Right forelimb (tissue), 1 donor: ENCODE measurements at places on chromosomes 2 and 18.

DNA sequence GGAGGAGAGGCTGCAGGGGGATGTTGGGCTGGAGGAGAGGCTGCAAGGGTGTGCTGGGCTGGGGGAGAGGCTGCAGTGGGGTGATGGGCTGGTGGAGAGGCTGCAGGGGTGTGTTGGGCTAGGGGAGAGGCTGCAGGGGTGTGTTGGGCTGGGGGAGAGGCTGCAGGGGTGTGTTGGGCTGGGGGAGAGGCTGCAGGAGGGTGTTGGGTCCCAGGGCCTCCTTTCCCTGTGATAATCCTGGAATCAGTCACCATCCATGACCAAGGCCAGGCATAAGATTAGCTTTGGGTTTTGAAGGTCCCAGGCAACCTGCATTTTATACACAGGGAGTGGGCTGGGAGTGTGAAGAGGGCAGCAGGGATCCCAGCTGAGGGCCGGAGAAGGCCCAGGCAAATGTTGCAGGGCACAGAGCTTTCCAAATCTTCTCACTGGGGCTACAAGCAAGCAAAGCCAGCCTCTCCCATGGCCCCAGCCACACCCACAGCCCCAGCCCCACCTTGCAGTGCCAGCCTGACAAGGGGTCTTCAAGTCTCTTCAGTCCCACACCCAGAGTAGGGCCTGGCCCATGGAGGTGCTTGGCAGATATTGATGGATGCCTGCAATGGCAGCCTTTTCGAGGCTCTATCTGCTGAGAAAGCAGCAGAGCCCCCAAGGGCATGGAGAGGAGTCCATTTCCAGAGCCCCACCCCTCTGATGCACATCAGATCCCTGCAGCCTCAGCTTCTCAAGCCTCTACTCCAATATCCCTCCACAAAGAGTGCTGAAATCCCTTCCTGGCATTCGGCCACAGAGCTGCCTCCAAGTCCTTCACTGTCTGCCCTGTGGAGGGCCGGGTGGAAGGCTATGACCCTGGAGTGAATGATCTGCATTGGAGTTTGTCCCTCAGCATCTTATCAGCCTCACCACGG lies 50.3 kb upstream of the GLI2 start:
- no peak for DNase-seq

GRCh38 chr2:154078926-154079325 lies 207.2 kb downstream of the GALNT13 start:
- no peak for DNase-seq

GRCh38 chr2:129883121-129883520 lies 96.3 kb upstream of the RAB6C start:
- DNase-seq: no peak

DNA sequence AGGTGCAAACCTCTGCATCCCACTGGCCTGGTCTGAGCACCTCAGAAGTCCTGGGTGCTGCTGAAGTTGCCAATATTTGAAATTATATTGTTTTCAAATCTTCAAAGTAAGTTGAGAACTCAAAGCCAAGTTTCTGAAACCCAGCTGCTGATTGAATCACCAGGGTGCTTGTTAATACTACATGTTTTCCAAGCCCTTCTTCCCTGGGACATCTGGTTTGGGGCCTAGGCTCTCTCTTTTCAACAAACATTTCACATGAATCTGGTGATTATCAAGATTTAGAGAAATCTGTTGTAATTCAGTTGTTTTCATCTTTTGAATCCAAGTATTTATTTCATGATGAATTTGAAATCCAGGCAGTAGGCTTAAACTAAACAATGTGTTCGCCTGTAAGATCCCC lies 24.4 kb downstream of the MLPH start:
- DNase-seq: no peak

GRCh38 chr2:71767663-71768062 lies 314.3 kb downstream of the DYSF start:
- no peak for DNase-seq

DNA sequence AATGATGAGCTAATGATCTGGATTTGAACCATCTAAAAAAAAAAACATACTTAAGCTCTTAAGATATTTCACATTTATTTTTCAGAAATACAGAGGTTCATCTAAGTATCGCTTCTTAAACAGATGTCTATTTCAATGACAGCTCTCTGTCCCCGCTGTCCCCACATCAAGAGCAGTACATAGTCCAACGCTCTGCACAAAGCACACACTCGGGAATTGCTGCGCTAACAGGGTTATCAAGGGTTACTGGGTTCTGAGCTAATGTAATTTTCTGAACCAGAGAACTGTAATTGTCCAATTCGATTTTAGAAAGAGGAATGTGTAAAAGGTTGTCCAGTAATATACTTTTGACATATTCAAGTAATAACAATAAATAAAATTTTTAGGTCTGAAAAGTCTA lies 58.8 kb upstream of the ST8SIA5 start:
- no peak for DNase-seq

DNA sequence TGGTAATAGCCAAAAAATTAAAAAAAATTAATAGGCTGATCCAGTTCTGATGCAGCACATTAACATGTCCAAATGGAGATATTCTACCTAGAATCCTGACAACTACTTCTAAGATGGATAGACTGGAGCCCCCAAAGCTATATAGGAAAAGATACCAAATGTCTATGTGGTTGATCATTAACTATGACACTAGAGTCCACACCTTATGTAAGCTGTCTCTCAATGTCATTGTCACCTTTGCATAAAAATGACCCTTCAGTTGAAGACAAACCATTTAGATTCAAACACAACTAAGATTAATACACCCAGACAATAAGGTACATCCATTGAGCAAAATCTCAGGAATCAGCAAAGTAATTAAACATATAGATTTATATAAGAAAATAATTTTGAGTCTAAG lies 14.6 kb downstream of the ZNF396 start:
- DNase-seq: no peak

DNA sequence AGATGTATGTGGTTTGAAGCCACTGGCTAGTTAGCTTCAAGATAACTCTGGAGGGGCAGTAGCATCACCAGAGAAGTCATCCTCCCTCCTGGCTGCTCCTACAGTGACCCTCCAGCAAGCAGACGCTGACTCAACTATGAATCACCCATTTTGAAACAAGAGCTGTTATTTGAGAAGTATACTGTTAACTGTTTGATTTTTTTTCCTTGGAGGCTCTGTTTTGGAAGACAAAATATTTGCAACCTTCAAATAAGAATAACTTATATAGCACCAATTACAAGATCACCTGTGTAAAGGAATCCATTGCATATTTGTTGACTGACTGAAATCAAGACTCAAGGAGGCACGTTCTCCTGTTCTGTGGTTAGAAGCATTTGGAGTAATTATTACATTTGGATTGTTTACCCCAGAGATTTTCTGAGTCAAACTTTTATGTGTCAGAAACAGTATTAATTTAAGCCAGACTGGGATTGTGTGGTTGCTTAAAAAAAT lies 313.8 kb downstream of the MTX2 start:
- DNase-seq: no peak

DNA sequence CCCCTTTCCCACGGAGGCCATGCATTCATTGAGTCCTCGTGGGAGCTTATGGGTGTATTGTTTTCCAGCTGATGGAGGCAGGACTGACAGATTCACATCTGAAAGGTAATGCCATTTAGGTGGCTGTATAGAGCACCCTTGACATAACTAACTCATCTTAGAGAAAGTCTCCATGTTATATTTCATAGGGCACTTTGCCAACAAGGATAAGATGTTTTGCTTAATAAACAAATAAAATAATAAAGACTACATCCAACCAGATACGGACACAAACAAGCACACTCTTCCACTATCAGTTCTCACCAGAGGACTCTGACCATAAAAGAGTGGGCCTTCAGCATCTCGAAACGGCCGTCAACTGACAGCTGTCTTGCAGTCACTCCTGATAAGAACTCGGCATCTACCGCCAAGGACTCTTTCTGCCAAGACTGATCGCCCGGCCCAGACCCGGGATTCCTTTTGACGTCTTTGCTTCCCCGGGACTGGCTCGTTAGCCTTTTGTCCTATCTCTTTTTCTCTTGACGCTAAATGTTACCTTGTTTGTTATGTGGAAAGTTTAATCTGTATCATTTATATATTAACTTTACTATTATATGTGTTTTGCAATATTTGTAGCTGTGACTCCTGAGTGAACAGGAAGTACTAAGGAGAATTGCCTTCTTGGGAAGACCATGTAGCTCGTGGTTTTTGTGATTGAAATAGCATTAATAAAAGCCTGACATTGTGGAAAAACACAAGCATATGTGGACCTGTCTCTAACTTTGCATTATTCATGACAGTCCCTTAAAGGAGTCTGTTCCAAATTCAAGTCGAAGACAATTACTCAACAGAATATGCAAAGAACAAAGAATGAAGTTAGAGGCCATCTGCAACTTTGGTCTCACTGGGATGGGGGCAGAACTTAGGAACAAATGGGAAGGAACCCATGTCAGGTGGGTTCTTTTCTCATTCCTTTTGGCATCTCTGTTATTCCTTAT lies 195.1 kb downstream of the LPIN1 start:
- no peak for DNase-seq

DNA sequence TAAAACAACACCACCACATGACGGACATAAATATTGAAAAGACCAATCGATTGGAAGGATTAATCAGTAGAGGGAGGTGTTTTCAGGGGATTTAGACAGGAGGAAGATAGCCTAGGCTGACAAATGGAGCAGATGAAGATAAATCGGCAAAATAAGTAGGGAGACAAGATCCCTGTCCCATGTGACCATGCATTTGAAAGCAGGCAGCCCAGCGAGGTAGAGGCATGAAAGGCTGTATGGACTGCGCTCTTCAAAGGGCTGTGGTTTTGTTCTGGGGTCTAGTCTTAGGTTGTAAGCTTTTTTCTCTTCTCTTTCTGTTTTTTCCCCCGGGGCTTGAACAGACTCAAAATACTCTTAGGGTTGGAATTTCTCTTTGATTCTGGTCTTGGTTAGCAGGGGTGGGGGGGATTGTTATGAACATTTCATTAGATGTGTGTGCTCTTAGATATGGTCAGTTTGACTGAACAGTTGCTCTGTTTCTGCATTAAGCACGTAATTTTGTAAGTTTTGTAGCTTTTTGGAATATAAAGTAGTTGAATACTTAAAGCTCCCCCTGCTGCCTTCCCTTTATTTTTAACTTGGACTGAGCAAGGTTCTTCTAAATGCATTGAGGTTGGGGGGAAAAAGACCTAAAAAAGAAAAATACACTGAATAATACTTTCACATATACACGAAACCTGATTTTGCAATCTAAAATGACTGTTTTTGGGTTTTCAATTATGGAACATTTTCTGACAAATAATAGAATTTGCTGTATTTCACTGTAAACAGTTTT lies 32.2 kb downstream of the ZNF532 start:
- DNase-seq: no peak

GRCh38 chr2:64211276-64211921 lies 67.2 kb upstream of the PELI1 start:
- no peak for DNase-seq

GRCh38 chr2:121004359-121004758 lies 268.7 kb downstream of the GLI2 start:
- DNase-seq: no peak

GRCh38 chr2:42074661-42075060 lies 26.8 kb downstream of the PKDCC start:
- DNase-seq: no peak

GRCh38 chr2:174617120-174617519 lies 19.5 kb upstream of the WIPF1 start:
- no peak for DNase-seq

- no peak for DNase-seq
These were observed 367.4 kb downstream of the FBXO15 start for GRCh38 chr18:73780218-73780617.

- no peak for DNase-seq
These were observed 29.9 kb downstream of the GLS start for GRCh38 chr2:190910341-190911136.

DNA sequence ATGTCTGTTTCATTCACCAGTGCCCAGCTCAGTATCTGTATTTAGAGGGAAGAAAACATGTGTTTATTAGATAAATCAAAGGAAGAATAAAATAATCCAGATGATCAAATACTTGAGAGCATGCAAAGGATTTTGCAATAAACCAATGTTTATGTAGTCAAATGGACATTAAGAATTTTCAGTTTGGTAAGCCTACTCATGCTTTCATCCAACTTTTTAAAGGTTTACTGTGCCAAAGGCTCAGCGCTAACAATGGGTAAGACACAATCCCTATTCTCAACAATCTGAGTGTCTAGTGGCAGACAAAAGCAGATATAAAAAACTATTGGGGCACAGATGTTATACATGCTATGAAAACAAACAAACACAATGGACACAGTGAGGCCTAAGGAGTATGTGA lies 26.3 kb downstream of the GRB14 start:
- no peak for DNase-seq

- no peak for DNase-seq
These were observed 69.5 kb downstream of the TGFA start for GRCh38 chr2:70484086-70484485.

DNA sequence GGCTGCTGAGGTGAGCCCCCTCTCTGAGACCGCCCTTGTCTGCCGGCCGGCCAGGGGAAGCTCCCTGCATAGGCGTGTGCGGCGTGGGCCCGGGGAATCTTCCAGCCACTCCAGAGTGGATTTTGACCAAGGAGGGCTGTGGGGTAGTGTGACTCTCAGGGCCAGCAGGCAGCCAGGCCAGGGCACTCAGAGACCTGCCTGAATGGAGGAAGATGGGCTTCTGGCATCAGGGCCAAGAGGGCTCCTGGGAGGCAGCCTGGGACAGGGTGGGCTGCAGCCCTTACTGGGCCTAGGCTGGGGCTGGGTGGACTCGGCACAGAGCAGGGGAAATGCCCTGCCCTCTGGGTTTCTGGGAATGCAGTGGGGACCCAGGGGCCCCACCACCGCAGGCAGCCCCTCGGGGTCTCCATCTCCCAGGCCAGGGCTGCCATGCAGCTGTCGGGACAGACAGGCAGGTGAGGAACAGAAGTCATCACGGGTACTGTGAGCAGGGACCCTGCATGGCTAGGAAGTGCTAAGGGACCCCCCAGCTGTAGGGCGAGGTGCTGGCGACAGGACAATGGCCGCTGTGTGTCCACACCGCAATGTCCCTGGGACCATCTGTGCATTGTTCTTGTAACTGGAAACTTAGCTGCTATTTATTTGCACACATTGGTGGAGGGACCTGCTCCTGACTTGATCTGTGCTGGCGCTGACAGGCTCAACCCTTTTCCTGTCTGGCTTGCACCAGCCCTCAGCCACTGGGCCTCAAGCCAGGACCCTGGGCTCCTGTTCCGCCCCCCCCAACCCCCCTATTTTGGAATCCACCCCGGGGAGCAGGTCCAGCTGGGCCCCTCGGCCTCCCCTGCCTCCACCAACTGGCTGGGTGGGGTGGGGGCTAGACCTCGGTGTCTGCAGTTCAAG lies 4.1 kb downstream of the PDCD1 start:
- no peak for DNase-seq

GRCh38 chr18:8439055-8439454 lies 170.2 kb upstream of the RAB12 start:
- no peak for DNase-seq

DNA sequence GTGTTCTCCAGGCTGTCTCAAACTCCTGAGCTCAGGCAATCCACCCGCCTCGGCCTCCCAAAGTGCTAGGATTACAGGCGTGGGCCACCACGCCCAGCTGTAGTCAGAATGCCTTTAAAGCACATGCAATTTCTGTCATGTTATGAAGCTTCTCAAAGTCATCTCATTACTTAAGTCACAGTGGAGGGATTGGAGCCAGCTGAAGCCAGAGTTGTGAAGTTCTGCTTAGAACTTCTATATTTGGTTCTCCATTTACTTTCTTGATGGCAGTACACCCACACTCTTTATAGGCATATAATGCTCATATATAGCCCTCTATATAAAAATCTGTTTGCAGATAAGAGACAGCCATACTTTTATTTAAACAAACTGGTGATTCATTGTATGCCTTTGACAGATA lies 68.8 kb upstream of the CWC22 start:
- DNase-seq: no peak
